ENCODE measurements at places on chromosomes 5 and 9. TPM values are rescaled to one million over a fixed set of nuclear protein-coding genes. Genes with fewer than 3 reads are reported as not detected.

Gene SLC46A2
- total RNA-seq = not detected

Gene OTP
- total RNA-seq = not detected

Gene BTNL9
- 0.13 TPM for total RNA-seq

GRCh38 chr5:143699121-143699520 is 112.8 kb upstream of the HMHB1 start:
- no peak for DNase-seq

Gene RASGRF2
- 5.6 TPM for total RNA-seq

- DNase-seq = no peak
These were observed 142.1 kb downstream of the MPDZ start for GRCh38 chr9:13137426-13137825.

DNA sequence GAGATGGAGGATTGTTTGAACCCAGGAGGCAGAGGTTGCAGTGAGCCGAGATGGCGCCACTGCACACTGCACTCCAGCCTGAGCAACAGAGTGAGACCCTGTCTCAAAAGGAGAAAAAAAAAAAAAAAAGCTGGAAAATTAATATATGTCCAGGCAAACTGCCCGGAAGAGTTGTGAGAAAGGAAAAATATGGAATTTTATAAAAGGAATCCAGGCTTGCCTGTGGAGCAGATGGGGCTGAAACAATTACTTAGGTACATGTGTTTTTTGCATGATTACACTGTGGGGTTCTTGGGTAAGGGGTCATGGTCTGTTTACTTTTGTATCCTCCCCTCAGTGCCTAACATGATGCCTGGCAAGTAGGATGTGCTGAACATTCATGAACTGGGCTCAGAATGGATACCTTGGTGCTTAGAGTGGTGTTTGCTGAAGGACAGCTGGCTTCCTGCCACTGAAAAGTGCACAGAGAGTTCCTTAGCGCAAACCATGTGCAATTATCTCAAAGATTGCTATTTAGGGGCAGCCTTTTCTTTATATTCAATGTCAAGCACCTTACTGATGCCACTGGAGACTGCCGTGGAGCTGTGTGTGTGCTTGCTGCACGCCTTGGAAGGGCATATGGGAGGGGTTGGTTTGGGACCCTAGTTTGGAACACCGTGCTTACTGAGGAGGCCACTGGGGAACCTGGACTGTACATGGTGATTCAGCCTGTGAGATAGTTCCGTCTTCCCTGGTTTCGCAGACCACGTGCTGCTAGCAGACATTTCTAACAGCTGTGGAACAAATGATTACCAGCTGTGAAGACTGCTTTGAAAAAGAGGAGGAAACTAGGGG is 78.4 kb downstream of the MAP1B start:
- DNase-seq = no peak

- no peak for DNase-seq
These were observed 268.2 kb downstream of the TMEM232 start for GRCh38 chr5:110458313-110458712.

Gene MLANA
- not detected for total RNA-seq

GRCh38 chr9:94875300-94876020 is 149.0 kb downstream of the AOPEP start:
- no peak for DNase-seq

Gene NEUROG1
- not detected for total RNA-seq

GRCh38 chr5:107570181-107570580 is 100.6 kb downstream of the EFNA5 start:
- no peak for DNase-seq

Gene TMC1
- total RNA-seq = not detected

DNA sequence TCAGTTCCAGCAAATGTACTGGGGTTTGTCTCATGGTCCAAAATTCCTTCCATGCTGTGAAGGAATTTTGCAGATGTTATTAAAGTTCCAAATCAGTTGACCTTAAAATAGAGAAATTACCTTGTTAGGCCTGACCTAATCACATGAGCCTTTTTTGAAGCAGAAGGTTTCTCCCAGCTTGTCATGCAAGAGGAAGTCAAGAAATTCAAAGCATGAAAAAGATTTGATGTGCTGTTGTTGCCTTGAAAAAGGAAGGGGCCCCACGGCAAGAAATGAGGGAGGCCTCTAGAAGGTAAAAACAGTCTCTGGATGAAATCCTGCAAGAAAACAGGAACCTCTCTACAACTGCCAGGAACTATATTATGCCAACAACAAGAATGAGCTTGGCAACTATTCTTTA is 24.2 kb upstream of the HAPLN1 start:
- DNase-seq = no peak

DNA sequence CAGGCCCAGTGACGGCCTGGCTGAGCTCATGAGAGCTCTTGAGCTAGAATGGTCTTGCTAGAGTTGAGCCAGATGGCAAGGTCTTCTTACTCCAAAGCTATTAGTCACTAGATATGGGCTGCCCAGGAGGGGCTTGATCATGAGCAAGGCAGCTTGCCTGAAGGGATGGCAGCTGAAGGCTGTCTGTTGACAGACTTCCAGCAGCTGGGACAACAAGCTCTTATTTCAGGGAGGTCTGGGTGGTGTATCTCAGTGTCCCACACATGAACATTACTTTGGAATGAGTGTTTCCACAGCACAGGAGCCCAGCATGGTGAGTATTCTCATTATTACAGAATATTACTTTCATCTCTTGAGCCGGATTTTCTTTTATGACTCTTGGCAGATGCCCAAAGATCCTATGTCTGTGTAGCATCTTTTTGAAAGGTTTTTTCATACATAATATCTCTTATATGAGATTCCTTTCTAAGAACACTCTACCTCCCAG is 414.1 kb downstream of the ARHGEF28 start:
- no peak for DNase-seq

DNA sequence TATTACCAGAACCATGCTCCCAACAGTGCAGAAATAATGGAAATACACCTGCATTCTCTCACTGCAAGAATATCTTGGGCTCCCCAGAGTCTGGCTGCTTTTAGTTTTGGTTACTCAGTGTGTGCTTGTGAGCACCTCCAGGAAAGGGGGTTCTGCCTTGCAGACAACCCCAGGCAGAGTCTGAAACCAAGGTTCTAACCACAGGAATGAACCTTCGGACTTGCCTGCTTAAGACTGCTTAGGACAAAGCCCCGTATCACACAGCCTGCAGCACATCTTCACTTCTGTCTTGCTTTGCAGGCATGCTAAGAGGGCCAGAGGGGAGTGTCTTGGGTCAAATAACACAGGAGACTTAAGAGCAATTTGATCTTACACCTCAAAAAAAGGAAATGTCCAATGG is 94.8 kb upstream of the SPATA31C2 start:
- no peak for DNase-seq

DNA sequence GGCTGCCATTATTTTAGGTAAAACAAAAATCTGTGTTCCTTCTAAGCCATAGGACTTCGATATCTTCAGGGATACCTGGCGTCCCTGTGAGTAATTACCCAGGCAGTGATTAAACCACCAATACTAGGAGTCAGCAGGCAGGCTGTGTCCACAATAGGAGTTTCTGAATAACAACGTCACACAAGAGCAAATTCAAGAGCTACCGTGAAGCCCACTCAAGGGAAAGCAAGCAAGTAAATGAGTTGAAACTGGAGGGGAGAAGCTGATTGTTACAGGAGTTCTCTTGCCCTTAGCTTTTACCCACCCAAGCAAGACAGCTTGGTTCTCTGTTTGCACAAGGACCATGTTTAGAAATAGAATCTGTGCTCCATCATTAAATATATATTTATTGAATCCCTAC is 50.8 kb downstream of the SEMA5A start:
- DNase-seq = no peak

Gene C5orf58
- total RNA-seq = not detected

DNA sequence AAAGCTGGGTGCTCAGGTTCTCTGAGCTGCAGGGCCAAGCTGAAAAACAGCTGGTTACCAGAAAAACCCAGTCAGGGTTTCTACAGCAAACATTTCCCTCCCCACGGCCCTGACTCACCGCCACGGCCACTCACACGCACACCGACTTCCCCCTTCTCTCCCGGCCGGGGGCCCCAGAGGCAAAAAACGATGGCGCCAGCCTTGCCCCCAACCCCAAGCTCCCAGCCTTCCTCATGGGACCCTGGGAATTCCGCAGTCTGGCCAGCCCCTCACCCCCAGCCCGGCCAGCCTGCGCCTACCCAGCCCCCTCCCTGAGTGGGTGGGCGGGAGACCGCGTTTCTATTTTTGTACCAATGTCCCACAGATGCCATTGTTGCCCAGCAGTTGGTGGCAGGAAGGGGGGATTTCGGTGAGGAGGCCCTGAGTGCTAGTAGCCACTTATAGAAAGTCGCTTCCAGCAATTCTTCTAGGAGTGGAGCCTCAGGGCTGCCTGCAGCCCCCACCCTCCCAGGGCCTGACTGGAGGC is 18.4 kb downstream of the ENG start:
- DNase-seq = no peak

DNA sequence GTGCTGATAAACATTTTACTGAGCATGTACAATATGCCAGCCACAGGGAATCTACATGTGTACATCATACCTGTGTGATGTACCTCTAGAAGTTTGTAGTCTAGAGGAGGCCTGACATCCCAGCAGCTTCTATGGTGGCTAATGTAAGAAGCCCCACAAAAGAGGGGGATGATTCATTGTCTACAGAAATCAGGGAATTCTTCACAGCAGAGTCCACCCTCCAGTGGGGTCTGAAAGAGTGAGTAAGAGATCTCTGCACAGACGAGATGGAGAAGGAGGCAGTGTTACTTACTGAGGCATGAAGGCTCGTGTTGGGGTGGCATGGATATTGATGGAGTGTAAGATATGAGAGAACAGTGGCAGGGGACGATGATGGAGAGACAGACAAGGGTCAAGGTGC is 103.0 kb downstream of the NTRK2 start:
- no peak for DNase-seq

- DNase-seq = no peak
These were observed 9.9 kb downstream of the PRDM6 start for GRCh38 chr5:123098767-123099513.
